ENCODE measurements at places on chromosomes 5 and 9. TPM values are rescaled to one million over a fixed set of nuclear protein-coding genes. Genes with fewer than 3 reads are reported as not detected.

OCLN gene
- total RNA-seq: 1.9 TPM

SLC45A2 gene
- total RNA-seq: not detected

CCL19 gene
- total RNA-seq: 15.2 TPM

SMIM33 gene
- total RNA-seq: not detected

PCDHGC5 gene
- total RNA-seq: 2.3 TPM

PCDHAC2 gene
- total RNA-seq: 0.32 TPM

FUT7 gene
- 0.32 TPM for total RNA-seq

CATSPER3 gene
- total RNA-seq: not detected

TMEM174 gene
- total RNA-seq: not detected

GPR151 gene
- not detected for total RNA-seq

LECT2 gene
- not detected for total RNA-seq

Measured in posterior vena cava (tissue), 2 donors.